NCI-H187 (cell line): ENCODE measurements at places on chromosomes 1 and 21.

DNA sequence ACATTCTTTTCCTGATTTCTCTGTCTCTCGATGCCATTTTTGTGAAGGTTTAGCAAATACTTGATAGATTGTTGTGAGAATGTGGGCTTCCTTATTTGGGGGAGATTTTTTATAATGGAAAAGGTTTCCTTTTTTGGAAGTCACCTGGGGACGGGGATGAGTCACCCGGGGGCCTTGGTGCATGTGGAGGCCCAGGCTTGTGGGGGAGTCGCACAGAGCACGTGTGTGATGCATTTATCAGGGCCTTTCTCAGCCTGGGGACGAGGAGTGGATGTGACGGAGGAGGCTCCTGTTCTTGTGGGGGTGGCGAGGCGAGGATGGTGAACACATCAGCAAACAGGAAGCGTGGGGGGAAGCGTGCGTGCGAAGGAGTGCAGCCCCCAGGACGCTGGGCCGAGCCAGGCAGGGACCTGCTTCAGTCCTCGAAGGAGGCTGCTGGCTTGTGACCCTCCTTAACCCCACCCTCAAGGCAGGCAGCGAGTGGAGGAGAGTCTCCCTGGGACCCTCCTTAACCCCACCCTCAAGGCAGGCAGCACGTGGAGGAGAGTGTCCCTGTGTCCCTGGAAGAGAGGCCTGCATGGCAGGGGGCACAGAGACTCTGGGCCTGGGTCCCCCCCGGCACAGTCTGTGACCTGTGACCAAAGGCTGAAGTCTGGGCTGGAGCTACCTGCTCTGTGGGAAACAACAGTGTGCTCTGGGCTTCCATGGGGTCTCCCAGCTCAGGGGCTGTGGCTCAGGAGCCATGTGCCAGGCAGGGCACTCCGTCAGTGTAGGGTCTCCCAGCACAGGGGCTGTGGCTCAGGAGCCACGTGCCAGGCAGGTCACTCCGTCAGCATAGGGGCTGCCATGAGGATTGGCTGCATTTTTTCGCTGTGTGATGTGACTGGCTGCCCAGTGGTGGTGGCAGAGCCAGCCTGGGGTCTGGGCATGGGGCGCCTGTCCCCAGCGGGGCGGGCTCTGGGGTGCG lies 57.2 kb downstream of the AGPAT3 start:
- DNase-seq: no peak

- no peak for DNase-seq
Measured at GRCh38 chr1:9202240-9202870, 32.2 kb upstream of the H6PD start.

GRCh38 chr1:19923953-19924346 lies 533 bp upstream of the PLA2G2E start:
- DNase-seq: no peak

GRCh38 chr1:68136187-68136586 lies 85.8 kb upstream of the DIRAS3 start:
- no peak for DNase-seq

- no peak for DNase-seq
Measured at GRCh38 chr21:29656504-29657239, 283.1 kb downstream of the GRIK1 start.

- no peak for DNase-seq
Measured at GRCh38 chr21:41951876-41952567, 1.8 kb downstream of the C2CD2 start.

DNA sequence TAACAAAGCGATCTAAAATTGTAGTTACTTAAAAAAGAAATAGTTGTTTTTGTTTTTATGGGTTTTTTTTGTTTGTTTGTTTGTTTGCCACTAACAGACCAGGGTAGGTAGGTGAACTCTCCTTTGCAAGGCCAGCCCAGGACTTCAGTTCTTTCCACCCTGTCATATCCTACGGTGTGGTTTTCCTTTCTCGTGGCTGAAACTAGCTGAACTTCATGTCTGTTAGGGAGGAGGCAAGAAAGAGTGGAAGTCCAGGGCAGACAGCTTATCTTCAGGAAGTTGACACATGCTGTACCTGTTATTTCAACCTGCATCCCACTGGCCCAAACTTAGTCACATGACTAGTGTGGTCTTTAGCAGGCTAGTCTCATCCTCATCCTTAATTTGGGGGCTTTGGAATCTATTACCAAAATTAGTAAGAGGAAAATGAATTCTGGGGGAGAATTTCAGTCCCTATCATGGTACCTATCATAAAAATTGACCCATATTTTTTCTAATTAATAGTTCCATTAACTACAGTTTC lies 62.9 kb upstream of the LRRC7 start:
- no peak for DNase-seq
